ENCODE measurements at places on chromosomes 6 and 20.

GRCh38 chr6:154410619-154411072 lies 54.0 kb upstream of the IPCEF1 start:
- no peak for DNase-seq

DNA sequence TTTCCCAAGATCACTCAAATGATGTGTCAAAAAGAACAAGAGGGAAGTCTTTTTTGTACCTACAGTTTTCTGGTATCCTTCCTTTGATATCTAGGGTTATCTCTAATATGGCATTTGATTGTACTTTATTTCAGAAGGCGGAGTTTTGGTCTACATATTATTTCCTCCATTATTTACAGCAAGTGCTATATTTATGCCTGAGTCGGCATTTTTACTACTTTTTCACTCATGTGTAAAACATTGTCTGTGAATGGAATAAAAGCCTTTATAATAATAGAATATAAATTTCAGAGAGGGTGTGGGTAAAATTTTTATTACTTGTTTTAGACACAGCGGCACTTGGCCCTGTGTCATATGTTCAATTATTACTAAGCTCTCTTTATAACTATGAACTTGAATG lies 398.4 kb downstream of the BCKDHB start:
- DNase-seq, result no peak

- no peak for DNase-seq
These were observed 14.1 kb downstream of the HUS1B start for GRCh38 chr6:642805-643204.

DNA sequence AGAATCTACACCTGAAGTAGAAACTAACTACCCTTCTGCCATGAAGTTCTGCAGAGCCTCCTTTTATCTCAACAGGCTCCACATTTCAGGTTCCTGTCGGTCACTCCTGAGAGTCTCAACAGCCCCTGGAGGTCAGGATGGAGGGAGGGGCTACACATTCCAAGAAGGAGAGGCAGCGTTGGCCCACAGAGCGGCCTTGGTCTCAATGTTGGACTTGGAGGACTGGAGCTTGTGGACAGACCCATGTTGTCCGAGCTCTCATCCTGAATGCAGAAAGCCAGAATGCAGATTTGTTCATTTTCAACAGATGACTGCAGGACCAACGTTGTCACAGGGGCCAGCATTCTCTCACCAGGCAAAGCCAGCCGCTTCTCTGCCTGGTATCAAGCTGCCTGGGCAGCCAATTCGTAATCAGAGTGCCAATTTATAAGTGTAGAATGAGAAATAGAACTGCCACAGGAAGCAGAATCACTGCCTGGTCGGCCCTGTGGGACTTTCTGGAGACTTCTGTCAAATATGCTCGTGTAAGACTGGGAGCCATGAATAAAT lies 212.5 kb upstream of the SNX9 start:
- DNase-seq, result no peak

- DNase-seq, result no peak
These were observed 627.4 kb upstream of the CITED2 start for GRCh38 chr6:140001821-140002341.

- no peak for DNase-seq
These were observed 3.3 kb upstream of the TAF4 start for GRCh38 chr20:62068997-62069396.

DNA sequence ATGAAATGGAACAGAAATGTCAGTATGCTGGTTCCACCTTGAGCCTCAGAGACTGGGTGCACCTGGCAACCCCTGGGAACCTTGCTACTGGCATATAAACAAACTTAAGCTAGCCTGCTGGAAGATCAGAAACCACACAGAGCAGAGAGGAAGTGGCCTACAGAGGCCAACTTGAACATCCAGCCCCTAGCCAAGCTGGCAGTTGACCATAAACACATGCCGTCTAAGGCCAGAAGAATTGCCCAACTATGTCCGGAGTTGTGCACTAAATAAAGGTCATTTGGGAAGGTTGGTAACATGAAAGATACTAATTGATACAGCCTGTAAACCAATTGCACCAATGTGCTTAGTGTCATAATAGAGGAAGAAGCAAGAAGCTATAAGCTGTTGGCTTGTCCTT lies 266.6 kb upstream of the BTBD3 start:
- DNase-seq, result no peak

DNA sequence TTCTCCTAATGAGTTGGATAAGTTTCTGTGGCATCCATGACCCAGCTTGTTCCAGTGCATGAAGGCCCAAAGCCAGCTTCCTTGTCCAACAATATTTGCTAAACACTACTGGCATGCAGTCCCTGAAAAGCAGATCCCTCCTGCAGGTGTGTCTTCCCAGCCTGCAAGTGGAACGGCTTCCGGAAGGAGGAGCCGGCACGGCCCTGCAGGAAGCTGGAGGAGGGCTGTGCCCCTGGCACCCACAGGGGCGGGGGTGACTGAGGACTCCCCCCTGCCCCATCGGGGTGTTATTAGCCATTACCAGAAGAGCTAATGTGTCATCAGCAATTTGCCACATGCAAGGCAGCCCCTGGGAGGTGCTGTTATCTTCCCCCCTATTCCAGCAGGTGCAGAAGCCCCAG lies 27.4 kb downstream of the NPEPL1 start:
- DNase-seq, result no peak

GRCh38 chr6:137412562-137412961 lies 81.6 kb downstream of the OLIG3 start:
- DNase-seq, result no peak

DNA sequence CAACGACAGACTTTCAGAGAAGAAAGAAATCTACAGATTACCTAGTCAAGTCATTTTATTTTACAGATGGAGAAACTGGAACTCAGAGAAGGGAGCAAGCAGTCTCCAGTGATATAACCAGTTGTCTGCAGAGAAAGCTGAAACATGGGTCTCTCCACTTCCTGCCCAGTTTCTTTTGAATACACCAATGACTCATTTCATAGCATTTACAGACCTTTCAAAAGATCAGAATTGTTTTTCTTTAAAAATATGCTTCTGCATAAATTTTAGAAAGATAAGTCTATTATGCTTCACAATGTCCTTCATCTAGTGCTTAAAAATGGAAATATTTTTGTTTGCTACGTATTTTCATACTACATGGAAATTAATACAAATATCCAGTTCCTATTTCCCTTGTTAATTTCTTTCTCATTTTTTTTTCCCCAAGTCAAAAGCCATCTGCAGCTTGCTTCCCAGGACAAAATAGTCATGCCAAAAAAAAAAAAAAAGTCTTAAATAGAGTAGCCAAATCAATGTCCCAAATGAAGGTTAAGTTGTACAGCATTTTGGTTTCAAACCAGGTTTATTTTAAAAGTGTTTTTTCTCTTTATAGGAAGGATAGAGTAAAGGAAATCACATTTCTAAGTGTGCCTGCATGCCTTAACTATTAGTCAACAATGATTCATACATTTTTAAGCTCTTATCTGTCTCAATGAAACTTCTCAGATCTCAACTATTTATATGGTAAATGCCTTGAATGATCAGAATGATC lies 36.9 kb downstream of the ARHGAP18 start:
- peak; percentile 50 for DNase-seq

GRCh38 chr6:74248966-74249365 lies 553.0 kb downstream of the CD109 start:
- no peak for DNase-seq

DNA sequence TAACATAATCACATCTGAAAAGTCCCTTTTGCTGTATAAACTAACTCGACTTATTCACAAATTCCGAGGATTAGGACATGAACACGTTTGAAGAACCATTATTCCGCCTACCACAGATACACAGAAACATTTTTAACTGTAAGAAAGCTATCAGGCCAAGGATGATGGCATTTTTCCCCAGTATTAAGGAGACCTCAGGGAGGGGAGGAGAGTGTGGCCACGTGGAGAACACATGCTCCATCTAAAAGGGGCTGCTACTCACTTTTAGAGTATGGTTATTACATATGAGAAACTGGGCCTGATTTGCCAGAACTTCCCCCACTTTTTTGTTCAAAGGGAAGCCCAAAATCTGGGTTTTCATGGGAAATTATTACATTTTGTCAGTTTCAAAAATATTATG lies 153.4 kb downstream of the EYA2 start:
- no peak for DNase-seq

- DNase-seq, result no peak
These were observed 31.7 kb downstream of the SLC35A1 start for GRCh38 chr6:87504441-87504840.

DNA sequence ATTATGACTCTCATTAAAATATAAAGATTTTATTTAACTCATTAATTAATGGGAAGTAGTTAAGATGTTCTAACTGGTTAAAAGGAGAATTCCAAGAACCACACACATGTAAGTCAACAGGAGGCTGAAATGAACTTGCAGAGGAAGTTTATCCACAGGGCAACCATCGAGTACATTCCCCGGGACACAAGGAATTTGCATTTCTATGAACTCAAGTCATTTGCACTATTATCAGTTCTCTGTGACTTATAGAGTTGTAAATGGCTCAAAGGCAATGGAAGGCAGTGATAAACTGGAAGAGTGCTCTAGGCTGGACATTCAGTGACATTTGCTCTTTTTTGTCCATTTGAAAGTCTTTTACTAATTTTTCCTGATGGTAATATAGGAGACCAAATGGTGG lies 97.4 kb downstream of the SNX5 start:
- DNase-seq, result no peak

GRCh38 chr6:53734473-53735299 lies 60.1 kb upstream of the LRRC1 start:
- peak; percentile 23 for DNase-seq

GRCh38 chr20:51446656-51447055 lies 95.9 kb downstream of the NFATC2 start:
- no peak for DNase-seq

GRCh38 chr6:164455835-164456234 lies 853.6 kb downstream of the C6orf118 start:
- DNase-seq, result no peak

DNA sequence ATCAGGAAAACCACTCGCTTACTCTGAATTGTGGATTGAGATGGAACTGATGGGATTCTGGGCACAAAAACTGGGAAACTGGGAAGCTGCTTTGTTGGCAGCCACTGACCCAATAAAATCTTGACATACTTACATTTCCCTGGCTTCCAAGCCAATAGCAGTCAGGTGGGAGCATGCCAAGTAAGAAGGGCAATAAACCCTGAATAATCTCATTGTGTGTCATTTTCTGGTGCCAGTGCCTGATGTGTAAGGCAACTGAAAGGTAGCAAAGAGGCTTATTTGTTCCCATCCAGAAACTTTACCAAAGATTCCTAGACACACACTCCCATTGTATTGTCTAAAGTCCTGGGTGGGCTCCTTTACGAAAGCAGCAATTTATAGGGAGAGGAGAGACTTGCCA lies 93.2 kb downstream of the TBX18 start:
- DNase-seq, result no peak

DNA sequence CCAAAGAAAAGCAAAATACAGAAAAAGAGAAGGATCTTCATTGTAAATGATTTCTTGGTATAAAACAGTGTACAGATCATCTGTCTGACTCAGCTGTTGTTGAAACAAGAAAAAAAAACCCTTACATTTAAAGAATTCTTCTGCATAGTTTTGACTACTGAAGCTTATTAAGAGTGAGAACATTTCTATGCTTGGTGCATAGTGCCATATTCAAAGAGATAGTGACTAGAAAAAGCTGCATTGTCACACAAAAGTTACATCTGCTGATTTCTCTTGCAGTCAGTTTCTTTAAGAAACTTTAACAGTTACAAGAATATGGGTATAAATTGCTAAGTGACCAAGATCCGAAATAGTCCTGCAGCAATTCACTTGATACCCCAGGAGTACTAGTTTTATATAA lies at the start of gene DEFB112:
Gene DEFB112 (minus strand): TSS at position 101 of the 400 bp plus-strand sequence. CDS start 60 bp downstream, at position 41.
- DNase-seq, result no peak

Data from CD4-positive, alpha-beta T cell treated with Interleukin-6 at 100 ng/mL for 8 hours (primary cell).